Thymus (tissue), 14 donors: ENCODE measurements at places on chromosomes 6 and 20. TPM values are rescaled to one million over a fixed set of nuclear protein-coding genes. Genes with fewer than 3 reads are reported as not detected.

DNA sequence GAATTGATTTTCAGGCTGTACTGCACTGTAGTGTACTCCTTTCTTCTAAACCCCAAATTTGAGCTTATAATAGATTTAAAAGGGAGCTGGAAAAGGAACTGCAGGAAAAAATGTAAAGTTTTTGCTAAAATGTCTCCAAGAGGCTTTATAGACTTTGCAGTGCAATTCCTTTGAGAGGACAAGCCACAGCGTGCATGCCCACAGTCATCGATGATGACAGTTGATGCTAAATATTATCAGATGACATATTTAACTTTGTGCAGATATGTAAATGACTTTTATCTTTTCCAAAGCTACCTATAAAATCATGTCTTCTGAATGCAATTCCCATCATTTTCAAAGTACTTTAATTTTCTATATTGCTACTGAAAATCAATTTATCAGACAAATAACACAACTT, 24.3 kb upstream of the HDGFL1 start:
- no peak for DNase-seq

GRCh38 chr6:133436652-133437051, 195.5 kb downstream of the EYA4 start:
- DNase-seq = no peak

- DNase-seq = no peak
These were observed 154.3 kb downstream of the ESR1 start for GRCh38 chr6:151961809-151962208.

GRCh38 chr20:12927489-12927888, 81.3 kb upstream of the SPTLC3 start:
- DNase-seq = no peak

DNA sequence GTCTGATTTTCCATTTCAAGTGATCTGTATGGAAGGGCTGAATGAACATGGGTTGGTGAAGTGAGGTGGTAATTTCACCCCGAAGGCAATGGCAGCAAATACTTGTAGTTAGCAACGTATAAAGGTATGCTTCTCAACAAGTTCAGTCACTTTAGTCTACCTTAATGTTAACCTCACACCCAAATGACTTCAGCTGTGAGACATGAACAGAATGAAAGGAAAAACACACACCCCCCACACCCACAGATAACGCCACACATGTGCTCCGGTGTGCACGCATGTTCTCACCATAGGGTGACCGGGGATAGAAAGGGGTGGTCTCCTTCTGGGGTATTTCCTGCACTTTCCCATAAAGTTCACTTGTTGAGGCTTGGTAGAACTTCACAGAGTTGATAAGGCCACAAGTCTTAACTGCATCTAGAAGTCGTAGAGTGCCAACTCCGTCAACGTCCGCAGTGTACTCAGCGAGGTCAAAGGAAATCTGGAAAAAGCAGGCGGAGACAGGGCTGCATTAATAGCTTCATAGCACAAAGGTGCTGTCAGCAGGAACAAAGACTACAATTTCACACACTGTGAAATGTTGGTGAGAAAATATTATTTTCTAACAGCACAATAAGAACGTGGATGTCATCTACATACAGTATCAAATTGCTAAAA, 284.8 kb downstream of the GMDS start:
- DNase-seq = no peak

GRCh38 chr20:23086931-23087411, 847 bp upstream of the CD93 start:
- no peak for DNase-seq

GRCh38 chr6:170026751-170027646, 263.9 kb downstream of the DLL1 start:
- DNase-seq = no peak

DNA sequence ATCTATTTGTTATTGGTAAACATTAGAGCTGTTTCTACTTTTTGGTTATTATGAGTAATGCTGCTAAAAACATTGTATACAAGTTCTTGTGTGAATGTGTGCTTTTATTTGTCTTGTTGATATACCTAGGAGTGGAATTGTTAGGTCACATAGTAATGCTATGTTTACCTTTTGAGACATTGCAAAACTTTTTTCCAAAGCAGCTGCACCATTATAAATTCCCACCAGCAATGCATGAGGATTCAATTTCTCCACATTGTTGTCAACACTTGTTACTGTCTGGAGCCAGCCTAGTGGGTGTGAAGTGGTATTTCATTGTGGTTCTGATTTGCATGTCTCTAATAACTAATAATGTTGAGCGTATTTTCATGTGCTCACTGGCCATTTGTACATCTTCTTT, 145.9 kb downstream of the CCDC170 start:
- DNase-seq = no peak

GRCh38 chr6:87430499-87430898, 22.7 kb downstream of the CFAP206 start:
- DNase-seq = no peak

DNA sequence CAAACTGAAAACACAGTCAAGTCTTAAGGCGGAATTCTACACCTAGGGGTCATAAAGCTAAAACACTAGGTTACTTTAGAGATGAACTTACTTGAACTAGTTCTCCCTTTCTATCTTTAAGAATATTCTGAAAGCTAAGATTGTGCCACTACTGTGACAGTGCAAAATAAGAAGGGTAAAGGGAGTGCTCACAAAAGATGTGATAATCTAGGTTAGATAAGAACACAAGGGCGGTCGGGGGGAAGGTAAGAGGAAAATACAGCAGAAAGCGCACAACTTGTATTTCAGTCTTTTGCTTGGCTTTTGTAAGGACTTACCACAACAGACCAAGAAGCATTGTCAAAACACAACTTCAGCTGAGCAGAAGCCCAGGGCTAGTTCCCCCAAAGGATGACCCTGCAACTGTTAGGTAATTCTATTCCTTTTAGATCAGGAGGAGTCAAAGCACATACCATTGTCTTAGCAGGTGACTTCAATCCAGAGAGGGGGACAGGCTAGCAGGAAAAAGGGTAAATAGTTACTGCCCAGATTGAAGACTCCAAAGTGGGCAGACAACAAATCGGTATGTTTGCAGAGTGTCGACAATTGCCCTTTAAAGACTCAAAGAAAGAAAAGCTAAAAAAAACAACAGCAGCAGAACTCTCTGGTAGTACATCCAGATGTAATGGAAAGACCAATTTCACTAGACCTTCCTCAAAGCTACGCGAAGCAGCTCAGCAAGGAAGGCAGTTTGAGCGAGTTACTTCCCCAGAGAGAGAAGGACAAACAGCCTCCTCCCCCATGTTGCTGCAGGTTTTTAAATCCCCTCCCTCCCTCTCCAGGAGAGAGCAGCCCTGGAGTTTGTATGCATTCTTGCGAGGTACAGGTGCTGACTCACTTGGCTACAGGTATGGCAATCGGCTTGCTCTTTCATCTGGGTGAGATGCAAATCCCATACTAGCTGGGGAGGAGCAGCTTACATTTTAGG, 59.0 kb downstream of the RIPOR2 start:
- no peak for DNase-seq

GRCh38 chr6:47663462-47664216, 34.7 kb upstream of the ADGRF4 start:
- DNase-seq = no peak

- no peak for DNase-seq
These were observed 4.8 kb upstream of the IL17F start for GRCh38 chr6:52249078-52249477.

- DNase-seq = no peak
These were observed 27.8 kb upstream of the TLDC2 start for GRCh38 chr20:36848078-36848660.

DNA sequence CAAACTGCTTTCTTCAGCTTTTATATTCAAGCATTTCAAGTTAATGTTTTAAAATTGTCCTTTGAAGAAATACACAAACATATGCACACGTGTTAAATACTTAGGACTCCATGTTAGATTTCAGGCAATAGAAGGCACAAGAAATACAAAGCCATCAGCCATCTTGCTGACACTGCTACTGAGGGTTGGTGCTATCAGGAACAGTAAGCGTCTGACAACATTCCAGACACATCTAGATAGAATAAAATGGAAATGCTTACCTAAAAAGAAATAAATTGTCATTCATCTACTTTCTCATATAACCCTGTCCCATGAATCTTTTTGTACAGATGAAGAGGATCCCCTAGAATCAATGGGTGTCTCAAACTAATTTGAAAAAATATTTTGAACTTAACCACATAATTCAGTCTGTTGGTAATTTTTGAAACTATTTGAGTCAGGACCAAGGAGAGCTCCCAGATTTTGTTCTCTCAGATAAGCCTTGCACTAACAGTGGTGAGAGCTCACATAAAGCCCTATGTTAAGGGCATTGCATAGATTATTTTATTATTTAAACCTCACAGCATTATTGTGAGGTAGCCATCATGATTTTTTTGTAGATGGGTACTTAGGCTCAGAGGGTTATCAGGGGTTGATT, 631.1 kb upstream of the POU3F2 start:
- peak; percentile 10 for DNase-seq

- DNase-seq = no peak
These were observed 101.6 kb upstream of the FRMD1 start for GRCh38 chr6:168180548-168181011.

- peak; percentile 63 for DNase-seq
These were observed 40.9 kb downstream of the ZFP64 start for GRCh38 chr20:52150440-52151258.

GRCh38 chr20:1831606-1832005, 63.6 kb upstream of the SIRPA start:
- DNase-seq = no peak

GRCh38 chr20:13915284-13915683, 75.1 kb downstream of the SEL1L2 start:
- DNase-seq = no peak

DNA sequence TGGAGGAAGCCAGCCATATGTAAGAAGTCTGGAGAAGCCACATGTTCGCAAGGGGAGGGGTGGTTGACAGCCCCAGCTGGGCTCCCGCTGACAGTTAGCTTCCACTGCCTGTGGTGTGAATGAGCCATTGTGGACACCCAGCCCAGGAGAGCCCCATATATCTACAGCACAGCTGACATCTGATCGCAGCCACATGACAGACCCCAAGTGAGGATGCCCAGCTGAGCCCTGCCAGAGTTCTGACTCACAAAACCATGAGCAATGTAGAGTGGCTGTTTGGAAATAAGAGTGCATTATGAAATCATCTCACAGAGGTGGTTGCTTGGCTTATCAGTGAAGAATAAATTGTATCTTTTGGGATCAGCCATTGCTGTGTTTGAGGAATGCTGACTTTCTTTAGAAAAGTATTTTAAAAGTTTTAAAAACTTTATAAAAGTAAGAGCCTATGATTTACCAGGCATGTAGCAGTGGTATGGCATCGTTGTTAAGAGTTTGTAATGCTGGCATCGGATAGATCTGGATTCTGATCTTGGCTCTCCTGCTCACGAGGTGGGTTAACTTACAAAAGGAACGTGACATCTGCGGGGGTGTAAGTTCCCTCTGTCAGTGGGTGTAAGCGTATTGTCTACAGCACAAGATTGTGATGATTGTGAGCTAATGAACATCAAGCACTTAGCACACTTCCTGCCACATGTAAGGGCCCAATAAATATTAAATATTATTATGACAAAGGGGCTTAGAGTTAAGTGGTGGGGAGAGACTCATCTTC, 24.1 kb downstream of the CFAP61 start:
- no peak for DNase-seq

DNA sequence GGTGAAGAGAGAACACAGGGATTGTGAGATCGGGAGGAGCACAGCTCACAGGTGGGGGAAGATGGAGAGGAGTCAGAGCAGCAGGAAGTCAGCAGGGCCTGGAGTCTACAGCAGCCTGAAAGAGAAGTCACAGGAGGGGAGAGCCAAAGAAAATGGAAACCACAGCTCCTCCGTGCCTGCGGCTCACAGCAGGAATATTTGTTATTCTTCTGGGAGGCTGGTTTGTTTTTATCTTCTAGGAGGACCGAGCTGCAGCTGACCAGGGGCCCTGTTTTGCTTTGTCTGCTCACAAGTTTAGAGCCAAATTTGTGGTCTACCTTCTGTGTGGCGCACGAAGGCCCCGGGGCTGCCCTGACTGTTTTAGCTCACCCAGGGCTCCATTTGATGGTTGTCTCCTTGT, 81.8 kb downstream of the CLIC5 start:
- DNase-seq = no peak

DNA sequence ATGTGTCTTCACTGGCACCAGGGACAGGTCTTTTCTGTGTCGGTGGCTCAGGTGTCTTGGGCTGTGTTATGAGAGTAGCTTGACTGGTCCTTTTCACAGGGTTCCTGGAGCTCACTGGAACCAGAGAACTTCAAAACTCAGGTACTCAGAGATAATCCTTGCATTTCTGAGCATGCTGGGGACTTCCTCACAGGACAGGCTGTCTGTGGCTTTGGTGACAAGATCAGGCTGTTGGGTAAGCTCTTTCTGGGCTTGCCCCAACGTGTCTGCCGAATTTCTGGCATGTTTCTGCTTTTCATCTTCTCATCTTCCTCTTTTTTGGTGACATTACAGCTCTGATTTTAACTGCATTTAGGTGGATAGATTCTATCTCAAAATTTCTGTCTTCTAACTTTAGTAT, 270.0 kb downstream of the CDH26 start:
- DNase-seq = no peak

- no peak for DNase-seq
These were observed 295.4 kb downstream of the FOXA2 start for GRCh38 chr20:22288957-22289356.

GRCh38 chr6:141140905-141141304, 991.8 kb upstream of the GJE1 start:
- no peak for DNase-seq

DNA sequence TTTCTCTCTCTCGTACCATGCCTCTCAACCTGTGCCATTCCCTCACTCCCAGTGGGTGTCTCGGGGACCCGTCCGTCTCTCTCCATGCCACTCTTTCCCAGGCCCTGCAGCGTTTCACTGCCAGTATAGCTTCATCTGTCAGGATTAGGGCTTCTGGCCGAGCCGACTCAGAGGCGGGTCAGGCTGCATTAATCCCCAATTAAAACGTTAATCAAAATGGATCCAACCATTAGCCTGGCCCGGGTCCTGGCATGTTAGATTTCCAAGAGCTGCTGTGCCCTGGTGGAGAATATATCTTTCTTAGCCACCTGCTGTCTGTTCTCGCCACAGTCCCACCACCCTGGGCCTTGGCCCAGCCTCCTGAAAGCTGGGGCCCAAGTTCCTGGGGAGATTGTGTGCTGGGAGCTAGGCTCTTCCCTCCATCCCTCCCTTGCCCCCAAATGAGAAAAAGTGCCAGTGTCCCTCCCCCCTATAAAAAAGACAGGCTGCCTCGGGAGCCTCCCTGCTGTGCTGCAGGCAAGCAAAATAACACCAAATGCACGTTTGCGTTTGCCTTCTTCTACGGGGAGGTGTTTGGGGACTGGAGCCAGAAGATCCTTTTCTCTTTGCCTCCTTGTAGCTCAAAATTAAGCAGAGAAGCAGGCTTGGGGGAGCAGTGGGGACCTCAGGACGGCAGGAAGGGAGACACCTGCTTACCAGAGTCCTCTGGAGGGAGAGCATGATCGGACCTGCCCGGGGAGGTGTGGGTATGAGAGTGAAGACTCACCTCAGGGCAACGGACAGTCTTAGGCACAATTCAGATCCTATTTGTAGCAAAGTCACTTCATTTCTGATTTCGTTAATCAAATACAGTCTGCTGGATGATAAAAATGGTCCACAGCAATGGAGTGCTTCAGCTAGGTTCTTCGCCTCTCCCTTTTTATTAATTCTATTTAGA, 3.0 kb downstream of the KCNG1 start:
- no peak for DNase-seq

- no peak for DNase-seq
These were observed 17.9 kb downstream of the LAMP5 start for GRCh38 chr20:9532069-9532838.

GLP1R gene
- total RNA-seq = under 0.01 TPM

TAAR6 gene
- not detected for total RNA-seq

BEND6 gene
- total RNA-seq = 1.1 TPM

STMN3 gene
- 71.5 TPM for total RNA-seq

DXO gene
- total RNA-seq = 11.8 TPM

HRH3 gene
- total RNA-seq = not detected

PTGIS gene
- 0.76 TPM for total RNA-seq

NR2E1 gene
- total RNA-seq = 0.05 TPM

MYB gene
- 84.7 TPM for total RNA-seq
